ENCODE measurements at places on chromosomes 3 and 15.

- no peak for DNase-seq
These were observed 58.8 kb downstream of the SLCO2A1 start for GRCh38 chr3:133970916-133971315.

DNA sequence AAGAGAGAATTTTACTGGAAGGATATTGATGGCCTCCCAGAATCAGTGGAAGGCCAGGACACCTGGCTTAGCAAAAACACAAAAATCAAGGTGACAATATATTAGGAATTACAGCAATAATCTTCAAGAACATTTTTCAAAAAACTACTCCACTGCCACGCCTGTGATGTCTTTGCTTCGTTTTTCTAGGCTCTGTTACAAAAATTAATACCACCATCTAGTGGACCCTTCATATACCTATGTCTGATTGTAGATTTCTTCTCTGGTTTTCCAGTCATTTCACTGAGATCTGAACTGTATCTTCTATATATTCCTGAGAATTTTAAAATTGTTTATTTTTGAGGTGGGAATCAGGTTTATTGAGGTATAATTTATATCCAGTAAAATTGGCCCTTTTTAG lies 5.6 kb upstream of the SLC33A1 start:
- no peak for DNase-seq

- DNase-seq = peak; percentile 39
These were observed 89.0 kb upstream of the PFN2 start for GRCh38 chr3:150059729-150060128.

- DNase-seq = no peak
These were observed 170.9 kb upstream of the THBS1 start for GRCh38 chr15:39409876-39410530.

- DNase-seq = no peak
These were observed 68.0 kb downstream of the LRRK1 start for GRCh38 chr15:100987143-100987542.

DNA sequence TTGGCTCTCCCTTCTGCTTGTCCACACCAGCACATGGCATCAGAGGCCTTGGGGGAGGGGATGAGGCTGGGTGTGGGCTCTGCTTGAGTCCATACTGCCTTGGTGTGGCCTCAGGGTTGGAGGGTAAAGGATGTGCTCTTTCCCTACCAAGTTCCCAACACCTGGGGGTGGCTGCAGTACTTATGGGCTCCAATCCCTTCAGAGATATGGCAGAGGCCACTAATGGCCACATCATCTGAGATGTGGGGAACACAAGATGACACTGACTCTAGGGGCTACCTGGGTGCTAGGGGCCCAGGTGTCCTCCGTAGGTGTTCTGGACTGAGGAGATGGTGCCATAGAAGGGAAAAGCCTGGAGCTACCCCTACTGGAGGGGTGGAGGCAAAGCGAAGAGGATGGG lies 6.9 kb downstream of the CXCR6 start:
- DNase-seq = no peak

DNA sequence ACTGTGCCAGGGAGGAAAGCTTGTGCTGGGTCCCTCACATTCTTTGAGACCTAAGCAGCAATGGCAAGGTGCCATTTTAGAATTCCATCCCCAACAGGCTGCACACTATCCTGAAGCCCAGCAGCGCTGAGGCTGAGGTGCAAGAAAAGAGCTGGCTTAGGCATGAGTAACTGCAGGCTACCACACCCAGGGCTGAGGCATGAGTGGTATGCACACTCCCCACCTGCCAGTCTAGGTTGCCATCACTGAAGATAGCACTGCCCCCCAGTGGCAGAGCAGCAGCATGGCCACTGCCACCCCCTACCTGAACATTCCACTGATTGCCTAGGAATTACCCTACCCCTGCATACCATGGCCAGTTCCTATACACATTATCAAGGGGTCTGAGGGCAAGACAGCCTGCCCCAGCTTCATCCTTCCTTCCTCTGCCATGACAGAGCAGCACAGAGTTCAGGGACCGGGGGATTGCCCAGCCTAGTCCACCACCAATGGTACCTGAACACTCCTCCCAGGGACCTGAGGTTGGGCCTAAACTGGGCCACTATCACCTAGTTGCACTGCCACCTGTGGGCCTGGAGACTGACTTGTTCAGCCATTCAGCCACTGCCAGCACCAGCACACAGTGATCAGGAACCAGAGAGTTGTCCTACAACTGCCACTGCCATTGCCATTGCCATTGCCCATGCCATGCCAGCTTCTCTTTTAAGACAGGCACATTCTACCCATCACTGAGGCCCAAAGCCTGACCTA lies 129.8 kb downstream of the SATB1 start:
- DNase-seq = peak; percentile 81

DNA sequence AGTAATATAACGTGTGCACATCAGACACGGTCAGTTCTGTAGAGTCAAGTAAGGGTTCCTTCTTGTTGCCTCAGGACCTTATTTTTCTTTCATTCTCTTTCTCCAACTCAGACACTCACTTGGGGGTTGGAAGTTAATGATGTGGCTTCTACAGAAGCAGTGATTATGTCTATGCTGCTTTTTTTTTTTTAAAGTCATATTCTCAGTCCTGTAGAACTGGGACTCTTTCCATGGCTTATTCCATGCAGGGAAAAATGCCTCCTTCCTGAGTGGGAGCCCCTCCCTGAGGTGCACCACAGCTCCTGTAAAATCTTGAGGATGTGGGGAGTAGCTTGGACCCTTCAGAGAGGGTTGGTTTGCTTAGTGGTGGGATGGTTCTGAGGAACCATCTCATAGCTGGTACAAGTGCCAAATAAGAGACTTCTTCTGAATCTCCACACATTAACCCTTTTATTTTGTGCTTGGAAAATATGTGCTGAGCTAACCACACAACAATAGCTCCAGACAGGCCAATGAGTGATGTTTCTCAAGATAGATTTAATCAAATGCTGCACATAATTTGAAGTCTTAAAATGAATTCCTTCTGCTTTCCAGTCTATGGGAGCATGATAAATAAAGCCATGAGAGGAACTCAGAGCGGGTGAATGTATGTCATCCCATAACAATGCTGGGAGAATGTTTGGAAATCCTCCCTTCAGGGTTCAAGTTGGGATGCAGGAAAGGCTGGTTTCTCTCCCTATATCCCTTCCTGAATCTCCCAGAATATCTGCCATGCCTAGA lies 23.3 kb upstream of the FSTL1 start:
- DNase-seq = no peak
